Immature natural killer cell (primary cell): ENCODE measurements at places on chromosomes 2 and 18.

- no peaks in the 10 kb centered on the region for H3K4me1 ChIP-seq
- H3K27ac ChIP-seq, result no peak overlapping the region
- H3K36me3 ChIP-seq, result no peaks in the 10 kb centered on the region
- peaks cover 2% of the 10 kb centered on the region for H3K27me3 ChIP-seq
- H3K4me3 ChIP-seq, result no peak overlapping the region
Observed at GRCh38 chr2:152415796-152416195, 80.8 kb downstream of the FMNL2 start.

GRCh38 chr2:192151853-192152252 is 42.9 kb downstream of the TMEFF2 start:
- H3K36me3 ChIP-seq, result no peaks in the 10 kb centered on the region
- H3K4me3 ChIP-seq, result no peak overlapping the region
- H3K4me1 ChIP-seq, result peaks cover 7% of the 10 kb centered on the region
- H3K27me3 ChIP-seq, result peaks cover 4% of the 10 kb centered on the region
- no peak for DNase-seq
- no peak overlapping the region for H3K27ac ChIP-seq

DNA sequence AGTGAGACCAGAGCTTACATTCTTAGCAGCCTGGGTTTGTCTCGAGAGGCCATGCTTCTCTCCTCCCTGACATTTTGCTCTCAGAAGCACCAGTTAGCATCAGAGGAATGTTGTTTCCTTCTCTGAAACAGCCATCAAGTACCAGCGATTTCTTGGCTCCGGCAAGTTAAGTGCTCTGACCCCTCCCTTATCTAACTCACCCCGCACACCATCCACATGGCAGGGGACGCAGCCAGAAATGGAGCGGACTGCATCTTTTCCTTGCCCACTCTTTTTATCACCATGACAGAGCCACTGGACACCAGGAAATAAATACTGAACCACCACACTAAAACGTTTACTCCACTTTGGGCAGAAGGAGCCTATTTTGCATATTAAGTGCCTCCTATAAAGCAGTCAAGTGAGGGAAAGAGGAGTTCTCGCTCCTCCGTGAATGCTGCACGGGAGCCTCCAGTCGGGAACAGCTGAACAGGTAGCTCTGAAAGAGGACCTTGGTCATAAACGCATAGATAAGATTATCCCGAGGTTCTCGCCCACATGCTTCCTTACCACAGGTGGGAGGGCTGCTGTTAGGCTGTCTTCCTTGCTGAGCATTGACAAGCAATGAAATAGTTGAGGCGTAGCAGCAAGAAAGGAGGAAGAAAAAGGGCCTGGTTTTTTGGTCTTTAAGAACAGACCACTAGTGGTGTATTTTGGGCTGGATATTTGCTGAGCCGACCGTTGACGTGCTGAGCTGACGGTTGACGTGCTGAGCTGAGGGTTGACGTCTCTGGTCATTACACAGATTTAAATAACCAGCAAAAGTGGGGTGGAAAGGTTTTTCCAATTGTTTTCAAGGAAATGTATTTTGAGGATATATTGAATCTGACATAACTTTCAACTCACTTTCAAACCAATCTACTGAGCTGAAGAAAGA is 71.4 kb upstream of the ITGB6 start:
- peaks cover 18% of the 10 kb centered on the region for H3K27me3 ChIP-seq
- H3K36me3 ChIP-seq, result peaks cover 36% of the 10 kb centered on the region
- H3K27ac ChIP-seq, result peak overlapping the region; percentile 90
- DNase-seq, result no peak

DNA sequence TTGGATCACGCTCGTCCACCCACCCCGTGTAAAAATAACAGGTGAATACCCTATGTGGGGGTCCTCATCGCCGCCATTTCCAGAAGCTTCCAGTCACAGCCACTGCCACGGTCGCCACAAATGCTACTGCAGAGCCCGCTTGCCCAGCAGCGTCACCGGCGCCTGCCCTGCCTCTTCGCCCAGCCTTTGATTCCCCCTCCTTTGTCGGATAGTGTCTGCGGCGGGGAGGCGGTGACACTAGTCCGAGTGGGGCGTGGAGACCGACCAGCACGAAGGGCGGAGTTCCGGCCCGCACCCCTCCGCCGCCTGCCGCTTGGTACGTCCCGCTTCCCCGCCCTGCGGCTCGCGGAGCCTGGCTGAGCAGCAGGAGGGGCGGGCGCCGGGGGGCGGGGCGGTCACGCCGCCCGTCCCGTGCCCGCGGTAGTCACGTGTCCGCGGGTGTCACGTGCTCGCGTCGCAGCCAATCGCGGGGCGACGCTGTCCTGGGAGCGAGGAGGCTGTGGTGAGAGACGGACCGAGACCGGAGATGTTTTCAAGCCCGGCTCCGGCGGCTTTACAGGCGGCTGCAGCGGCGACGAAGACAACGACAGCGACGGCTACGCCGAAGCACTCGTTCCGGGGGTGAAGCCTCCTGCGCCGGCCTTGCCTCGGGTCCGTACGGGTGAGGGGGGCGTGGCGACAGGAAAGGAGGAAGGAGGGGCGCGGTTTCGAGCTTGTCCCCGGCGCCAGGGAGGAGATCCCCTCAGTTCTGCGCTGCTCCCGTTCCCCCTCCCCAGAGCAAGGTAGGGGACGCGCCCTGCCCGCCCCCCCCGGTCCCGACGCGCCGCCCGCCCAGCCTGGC is at the start of gene ANKRD12:
ANKRD12 (plus strand) TSS at position 467 of the 841 bp plus-strand sequence. CDS start 45,652 bp downstream, outside the sequence.
- H3K36me3 ChIP-seq, result peaks cover 6% of the 10 kb centered on the region
- peak within 1 kb of the TSS; percentile 99 for H3K4me3 ChIP-seq
- H3K27me3 ChIP-seq, result peaks cover 7% of the 10 kb centered on the region
- H3K27ac ChIP-seq, result peak within 1 kb of the TSS; percentile 99

- no peaks in the 10 kb centered on the region for H3K4me1 ChIP-seq
- no peak overlapping the region for H3K4me3 ChIP-seq
- H3K27ac ChIP-seq, result no peak overlapping the region
- H3K27me3 ChIP-seq, result peaks cover 3% of the 10 kb centered on the region
- DNase-seq, result no peak
Observed at GRCh38 chr2:191225690-191226089, 19.5 kb upstream of the MYO1B start.

DNA sequence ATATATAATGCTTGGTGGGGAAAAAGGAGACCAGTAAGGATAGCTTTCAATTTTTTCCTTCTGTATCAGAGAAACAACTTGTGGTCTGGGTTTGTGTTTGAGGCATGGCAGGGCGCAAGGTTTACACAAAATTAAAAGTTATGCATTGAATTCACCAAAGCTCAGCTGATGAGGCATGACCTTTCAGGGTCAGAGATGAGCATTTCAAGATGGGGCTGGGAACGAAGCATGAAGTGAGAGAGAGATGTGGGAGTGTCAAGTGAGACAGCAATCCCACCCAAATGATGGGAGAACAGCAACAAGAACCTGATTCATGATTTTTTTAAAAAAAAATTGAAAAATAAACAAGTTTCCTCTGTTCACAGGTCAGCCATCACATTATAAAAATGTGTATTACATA is 4.9 kb downstream of the GPR55 start:
- H3K4me3 ChIP-seq, result no peak overlapping the region
- H3K27me3 ChIP-seq, result peaks cover 34% of the 10 kb centered on the region
- no peaks in the 10 kb centered on the region for H3K4me1 ChIP-seq
- DNase-seq, result no peak

- no peaks in the 10 kb centered on the region for H3K36me3 ChIP-seq
- peaks cover 2% of the 10 kb centered on the region for H3K27me3 ChIP-seq
- no peak for DNase-seq
- H3K27ac ChIP-seq, result no peak overlapping the region
- no peaks in the 10 kb centered on the region for H3K4me1 ChIP-seq
Observed at GRCh38 chr18:69217196-69218000, 183.3 kb upstream of the DOK6 start.

GRCh38 chr2:23568626-23569190 is 183.7 kb downstream of the KLHL29 start:
- no peak for DNase-seq
- no peaks in the 10 kb centered on the region for H3K4me1 ChIP-seq
- no peak overlapping the region for H3K4me3 ChIP-seq
- no peaks in the 10 kb centered on the region for H3K36me3 ChIP-seq
- H3K27me3 ChIP-seq, result peaks cover 4% of the 10 kb centered on the region

- H3K27ac ChIP-seq, result no peak overlapping the region
- H3K4me3 ChIP-seq, result no peak overlapping the region
- no peaks in the 10 kb centered on the region for H3K4me1 ChIP-seq
- DNase-seq, result no peak
- H3K36me3 ChIP-seq, result no peaks in the 10 kb centered on the region
Observed at GRCh38 chr2:64718250-64718885, 64.7 kb upstream of the SERTAD2 start.

DNA sequence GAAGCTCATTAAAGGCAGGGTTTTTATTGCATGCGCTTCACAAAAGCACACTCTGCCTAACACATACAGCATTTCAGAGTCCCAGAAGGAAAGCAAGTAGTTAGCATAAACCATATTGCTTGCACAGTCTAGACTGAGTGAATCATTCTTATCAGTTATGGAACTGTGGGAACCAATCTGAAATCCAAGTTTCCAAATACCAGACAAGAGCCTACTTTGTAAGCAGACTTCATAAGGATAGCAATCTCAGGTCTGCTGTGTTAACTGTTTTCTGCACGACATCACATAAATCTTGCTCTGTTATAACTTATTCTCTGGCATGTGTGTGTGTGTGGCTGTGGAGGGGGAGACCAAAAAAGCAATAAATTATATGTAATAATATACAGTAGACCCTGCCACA is 608.1 kb upstream of the REG3G start:
- no peaks in the 10 kb centered on the region for H3K4me1 ChIP-seq
- DNase-seq, result no peak
- H3K36me3 ChIP-seq, result no peaks in the 10 kb centered on the region
- H3K27me3 ChIP-seq, result no peaks in the 10 kb centered on the region

- peaks cover 2% of the 10 kb centered on the region for H3K27me3 ChIP-seq
- no peaks in the 10 kb centered on the region for H3K36me3 ChIP-seq
- H3K4me1 ChIP-seq, result no peaks in the 10 kb centered on the region
- no peak overlapping the region for H3K4me3 ChIP-seq
- no peak overlapping the region for H3K27ac ChIP-seq
Observed at GRCh38 chr2:209441541-209441940, 17.7 kb downstream of the MAP2 start.

GRCh38 chr2:24724111-24724775 is 68.9 kb downstream of the PTRHD1 start:
- no peak overlapping the region for H3K4me3 ChIP-seq
- peaks cover 13% of the 10 kb centered on the region for H3K36me3 ChIP-seq
- H3K4me1 ChIP-seq, result peaks cover 28% of the 10 kb centered on the region
- H3K27ac ChIP-seq, result peak overlapping the region; percentile 61
- no peaks in the 10 kb centered on the region for H3K27me3 ChIP-seq

GRCh38 chr2:119117891-119118882 is 40.4 kb downstream of the C1QL2 start:
- no peaks in the 10 kb centered on the region for H3K4me1 ChIP-seq
- H3K27me3 ChIP-seq, result peaks cover 7% of the 10 kb centered on the region
- no peak for DNase-seq
- no peaks in the 10 kb centered on the region for H3K36me3 ChIP-seq

GRCh38 chr2:240637901-240638345 is 12.6 kb downstream of the GPR35 start:
- no peak overlapping the region for H3K27ac ChIP-seq
- H3K4me1 ChIP-seq, result no peaks in the 10 kb centered on the region
- H3K4me3 ChIP-seq, result no peak overlapping the region

DNA sequence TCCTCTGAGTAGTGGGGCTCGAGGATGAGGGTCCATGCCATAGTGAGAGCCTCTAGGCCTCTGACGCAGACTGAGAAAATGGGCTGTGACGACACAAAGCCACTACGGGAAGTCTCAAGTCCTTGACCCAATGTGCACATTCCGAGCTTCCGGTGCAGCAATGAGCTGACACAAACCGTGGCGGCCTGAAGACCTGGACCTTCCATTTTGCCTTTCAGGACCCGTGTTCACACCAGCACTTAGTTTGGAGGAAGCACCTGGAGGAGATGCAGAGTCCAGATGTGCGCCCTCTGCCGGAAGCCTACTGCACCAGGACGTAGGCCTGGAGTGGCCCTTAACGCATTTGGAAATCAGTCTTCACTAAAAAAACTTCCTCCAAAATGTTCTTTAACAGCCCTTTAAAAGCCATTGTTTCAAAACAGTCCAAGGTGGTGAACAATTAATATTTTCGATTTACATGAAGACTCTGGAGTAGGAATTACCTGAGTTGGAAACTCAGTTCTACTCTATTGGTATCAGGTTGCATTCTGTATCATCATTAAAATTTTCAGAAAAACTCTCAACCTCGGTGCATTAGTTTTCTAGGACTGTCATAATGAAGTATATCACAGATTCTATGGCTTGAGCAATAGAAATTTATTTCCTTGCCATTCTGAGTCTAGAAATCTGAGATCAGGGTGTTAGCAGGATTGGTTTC is 33.9 kb downstream of the BMP10 start:
- H3K4me1 ChIP-seq, result peaks cover 30% of the 10 kb centered on the region
- no peak overlapping the region for H3K4me3 ChIP-seq
- peaks cover 1% of the 10 kb centered on the region for H3K27me3 ChIP-seq
- H3K36me3 ChIP-seq, result no peaks in the 10 kb centered on the region
- H3K27ac ChIP-seq, result no peak overlapping the region

DNA sequence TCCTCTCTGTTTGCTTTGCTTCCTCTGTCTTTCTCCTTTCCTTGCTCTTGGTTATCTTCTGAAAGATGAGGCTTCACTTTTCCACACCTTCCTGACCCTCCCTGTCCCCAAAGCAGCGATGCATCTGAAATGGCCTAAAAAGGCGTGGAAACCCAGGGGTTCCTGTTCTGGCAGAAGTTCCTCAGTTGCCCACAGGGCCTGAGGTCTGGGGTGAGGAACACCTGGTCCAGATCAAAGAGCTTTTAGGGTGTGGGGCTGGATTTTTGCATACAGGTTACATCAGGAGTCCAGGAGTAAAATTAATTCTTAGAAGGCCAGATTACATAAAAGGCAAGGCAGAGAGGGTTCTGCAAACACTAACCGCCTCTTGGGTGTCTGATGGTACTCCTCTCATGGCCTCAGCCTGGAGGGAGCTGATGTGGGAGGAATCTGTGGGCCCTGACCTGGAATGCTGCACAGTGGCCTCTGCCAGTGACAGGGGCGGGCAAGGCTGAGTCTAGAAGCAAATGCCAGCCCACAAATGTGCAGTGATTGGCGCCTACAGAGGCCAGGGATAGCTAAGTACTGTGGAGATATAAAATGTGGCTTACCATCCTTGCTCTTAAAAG is 41.8 kb downstream of the INPP4A start:
- no peak for DNase-seq
- H3K4me3 ChIP-seq, result peak overlapping the region; percentile 44
- H3K27me3 ChIP-seq, result peaks cover 2% of the 10 kb centered on the region

DNA sequence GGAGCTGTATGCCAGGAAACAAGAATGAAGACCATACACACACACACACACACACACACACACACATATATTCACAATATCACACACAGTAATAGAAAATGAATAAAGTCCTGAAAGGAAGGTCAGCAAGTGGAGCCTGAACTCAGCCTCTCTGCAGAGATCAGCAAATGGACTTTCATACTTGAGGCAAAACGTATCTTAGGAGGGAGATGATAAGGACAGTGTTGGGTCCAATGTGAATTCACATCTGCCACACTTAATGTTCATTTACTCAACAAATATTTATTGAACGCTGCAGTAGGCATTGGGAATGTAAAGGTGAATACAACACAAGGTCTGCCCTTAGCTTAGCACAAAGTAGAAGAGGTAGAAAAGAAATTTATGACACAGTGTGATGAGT is 2.7 kb upstream of the MTLN start:
- H3K36me3 ChIP-seq, result peaks cover under 1% of the 10 kb centered on the region
- no peak for DNase-seq
- H3K4me1 ChIP-seq, result peaks cover 20% of the 10 kb centered on the region
- H3K4me3 ChIP-seq, result no peak overlapping the region
- H3K27me3 ChIP-seq, result peaks cover 48% of the 10 kb centered on the region
